ENCODE measurements at places on chromosomes 7 and 10. TPM values are rescaled to one million over a fixed set of nuclear protein-coding genes. Genes with fewer than 3 reads are reported as not detected.

Gene TRIM74
- 2.2 TPM for total RNA-seq

Gene STOX1
- 1.2 TPM for total RNA-seq

Gene RPEL1
- not detected for total RNA-seq

Gene MYPN
- not detected for total RNA-seq

Gene RASSF4
- total RNA-seq = 1.3 TPM

Gene SPDYE2
- 0.15 TPM for total RNA-seq

Gene CASTOR2
- total RNA-seq = 4.3 TPM

Gene BMPER
- not detected for total RNA-seq

Gene SAP25
- total RNA-seq = 41.5 TPM

Gene MBL2
- total RNA-seq = not detected

Gene ACTA2
- 4.4 TPM for total RNA-seq

Gene PHKG1
- total RNA-seq = 1.9 TPM

Gene IQUB
- not detected for total RNA-seq

Gene LRGUK
- total RNA-seq = 0.19 TPM

Gene RELN
- not detected for total RNA-seq

Gene TPK1
- total RNA-seq = 15.4 TPM

Gene STEAP4
- not detected for total RNA-seq

Gene ZNF488
- total RNA-seq = not detected

Gene ACSM6
- not detected for total RNA-seq

Gene ZNF117
- total RNA-seq = 5.3 TPM

Gene LIPM
- total RNA-seq = not detected

Gene NEUROG3
- not detected for total RNA-seq

Gene FGL2
- 0.86 TPM for total RNA-seq

Gene CHN2
- 6.3 TPM for total RNA-seq

Gene CHAT
- total RNA-seq = not detected

Gene NACAD
- not detected for total RNA-seq

Gene PSD
- 2.0 TPM for total RNA-seq

Gene NKX6-2
- total RNA-seq = not detected

Gene TMEM229A
- total RNA-seq = not detected

Gene CALML3
- total RNA-seq = not detected

Gene HDAC9
- total RNA-seq = 0.13 TPM

Gene HMX3
- total RNA-seq = not detected

Gene TSPAN12
- total RNA-seq = not detected

Gene ANKRD1
- total RNA-seq = not detected

Gene CALCR
- not detected for total RNA-seq

Gene NUTM2B
- 1.6 TPM for total RNA-seq

Gene PRSS2
- total RNA-seq = not detected

Gene TMEM236
- 0.05 TPM for total RNA-seq

Gene ANKRD30A
- not detected for total RNA-seq

Gene KIAA1217
- total RNA-seq = 0.05 TPM

Gene CPA1
- total RNA-seq = not detected

Gene MKX
- 0.08 TPM for total RNA-seq

Gene PNLIPRP3
- total RNA-seq = not detected

Gene ALOX5
- total RNA-seq = 13.6 TPM

Gene PPP1R17
- total RNA-seq = not detected

Gene PAOX
- total RNA-seq = 6.3 TPM
